ENCODE measurements at places on chromosomes 12 and 14. TPM values are rescaled to one million over a fixed set of nuclear protein-coding genes. Genes with fewer than 3 reads are reported as not detected.

The PLBD2 gene
- total RNA-seq, result 24.6 TPM

The LRFN5 gene
- under 0.01 TPM for total RNA-seq

The MUCL1 gene
- total RNA-seq, result not detected

The HOXC12 gene
- total RNA-seq, result not detected

The IFT81 gene
- total RNA-seq, result 10.6 TPM

The KLRC4 gene
- not detected for total RNA-seq

The SYNDIG1L gene
- not detected for total RNA-seq

The TTC6 gene
- total RNA-seq, result 0.36 TPM

The SLC6A12 gene
- total RNA-seq, result not detected

The EMP1 gene
- total RNA-seq, result 119 TPM

The TSPAN19 gene
- not detected for total RNA-seq

The SAMD15 gene
- total RNA-seq, result 0.94 TPM

The CIDEB gene
- 1.4 TPM for total RNA-seq

The B4GALNT3 gene
- not detected for total RNA-seq

The SLC4A8 gene
- 4.9 TPM for total RNA-seq

The PRR4 gene
- 0.18 TPM for total RNA-seq

The PARPBP gene
- 15.3 TPM for total RNA-seq

The DDX47 gene
- 75.1 TPM for total RNA-seq

The TBX3 gene
- 3.2 TPM for total RNA-seq

All from endothelial cell of coronary artery (primary cell).